ENCODE measurements at places on chromosomes 2 and 18. TPM values are rescaled to one million over a fixed set of nuclear protein-coding genes. Genes with fewer than 3 reads are reported as not detected.

LRATD1 gene
- 0.17 TPM for total RNA-seq

MAP3K19 gene
- not detected for total RNA-seq

SERPINB4 gene
- 0.09 TPM for total RNA-seq

ANXA4 gene
- 400 TPM for total RNA-seq

SULT1C4 gene
- total RNA-seq, result not detected

STEAP3 gene
- total RNA-seq, result 45.5 TPM

GKN2 gene
- total RNA-seq, result 2.4 TPM

ESPNL gene
- total RNA-seq, result 0.07 TPM

SLC23A3 gene
- 0.29 TPM for total RNA-seq

DSG2 gene
- total RNA-seq, result 59.6 TPM

GPR45 gene
- total RNA-seq, result not detected

LOXHD1 gene
- not detected for total RNA-seq

BARD1 gene
- total RNA-seq, result 4.7 TPM

FAP gene
- total RNA-seq, result 0.11 TPM

SLC25A12 gene
- 13.4 TPM for total RNA-seq

ZNF396 gene
- 0.89 TPM for total RNA-seq

IL36A gene
- total RNA-seq, result not detected

MC2R gene
- total RNA-seq, result not detected

TBR1 gene
- 0.05 TPM for total RNA-seq

SPATA3 gene
- not detected for total RNA-seq

MREG gene
- total RNA-seq, result 4.0 TPM

CHMP1B gene
- total RNA-seq, result 41.8 TPM

FAM117B gene
- total RNA-seq, result 1.4 TPM

EVX2 gene
- not detected for total RNA-seq

TUBA4B gene
- total RNA-seq, result 0.10 TPM

GULP1 gene
- total RNA-seq, result 26.7 TPM

PRSS56 gene
- 0.10 TPM for total RNA-seq

CLIP4 gene
- total RNA-seq, result 20.3 TPM

AGXT gene
- total RNA-seq, result not detected

LDLRAD4 gene
- total RNA-seq, result 2.8 TPM

HOXD9 gene
- 1.1 TPM for total RNA-seq

Measured in A549 treated with AZD2906 at 1 μM for 4 hours (cell line).